ENCODE measurements at places on chromosomes 5 and 9. TPM values are rescaled to one million over a fixed set of nuclear protein-coding genes. Genes with fewer than 3 reads are reported as not detected.

Gene SLC6A7
- not detected for total RNA-seq

Gene SLC6A3
- total RNA-seq, result 0.67 TPM

Gene ACOT12
- not detected for total RNA-seq

Gene EGFLAM
- 6.7 TPM for total RNA-seq

Gene TAS2R1
- total RNA-seq, result not detected

Gene GALT
- total RNA-seq, result 48.7 TPM

Gene CTXN3
- not detected for total RNA-seq

Gene CARD9
- total RNA-seq, result 0.56 TPM

Gene COX7C
- total RNA-seq, result 374 TPM

Gene ANKRD31
- total RNA-seq, result 0.24 TPM

Gene MLANA
- not detected for total RNA-seq

Gene THBS4
- 3.5 TPM for total RNA-seq

Gene ENTREP1
- 114 TPM for total RNA-seq

Gene CCIN
- 0.40 TPM for total RNA-seq

Gene TAF1L
- total RNA-seq, result not detected

Gene RNF183
- not detected for total RNA-seq

Gene RNF180
- total RNA-seq, result 99.0 TPM

Gene FAM221B
- not detected for total RNA-seq

Gene SLC34A1
- not detected for total RNA-seq

Gene CRB2
- not detected for total RNA-seq

Gene PCDHGA4
- total RNA-seq, result 7.7 TPM

Gene PRDM9
- not detected for total RNA-seq

Gene TTC23L
- total RNA-seq, result 0.45 TPM

Gene PCDHGA11
- 9.5 TPM for total RNA-seq

Gene MGAT1
- 283 TPM for total RNA-seq

Gene DNAH5
- 1.3 TPM for total RNA-seq

Gene FGF10
- 8.4 TPM for total RNA-seq

Gene SREK1IP1
- total RNA-seq, result 10.1 TPM

Gene IFNA2
- total RNA-seq, result not detected

Gene TRIM32
- 19.7 TPM for total RNA-seq

Gene MAML1
- total RNA-seq, result 46.7 TPM

Gene SEPTIN8
- 45.7 TPM for total RNA-seq

Gene RNF20
- 26.8 TPM for total RNA-seq

Gene TSLP
- total RNA-seq, result 0.11 TPM

Gene BASP1
- 29.2 TPM for total RNA-seq

Gene HMMR
- total RNA-seq, result 1.8 TPM

Gene ZNF366
- total RNA-seq, result 1.3 TPM

Gene ST8SIA4
- 3.4 TPM for total RNA-seq

Gene INSL6
- total RNA-seq, result not detected

Gene SLC28A3
- total RNA-seq, result not detected

Gene PCDHGA3
- total RNA-seq, result 3.7 TPM

Gene GDF9
- total RNA-seq, result not detected

Gene IL13
- not detected for total RNA-seq
